Stimulated activated CD4-positive, alpha-beta T cell treated with anti-CD3 and anti-CD28 coated beads, TNF-alpha, amount 100 ng/mL, for 1 hour (primary cell): ENCODE measurements at places on chromosomes 7 and 10.

DNA sequence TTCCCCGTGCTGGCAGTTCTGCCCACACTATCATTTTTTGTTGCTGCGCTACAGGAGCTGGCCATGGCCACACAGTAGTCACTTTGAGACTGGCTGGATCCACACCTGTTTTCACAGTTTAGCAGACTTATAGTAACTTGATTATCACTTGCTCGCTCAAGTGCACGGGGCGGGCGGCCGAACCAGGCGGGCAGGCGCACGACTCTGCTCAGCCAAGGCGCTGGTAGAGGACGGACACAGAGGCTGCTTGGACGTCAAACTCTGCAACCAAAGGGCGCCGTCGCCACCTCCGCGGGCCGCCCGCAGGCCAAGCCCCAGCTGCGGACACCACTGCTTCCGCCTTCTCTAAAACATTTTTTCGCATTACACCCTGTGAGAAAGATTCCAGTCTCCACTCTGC is 38.4 kb upstream of the PHYHIPL start:
- DNase-seq = no peak

GRCh38 chr7:102044984-102045673 is 227.7 kb downstream of the CUX1 start:
- DNase-seq = no peak

DNA sequence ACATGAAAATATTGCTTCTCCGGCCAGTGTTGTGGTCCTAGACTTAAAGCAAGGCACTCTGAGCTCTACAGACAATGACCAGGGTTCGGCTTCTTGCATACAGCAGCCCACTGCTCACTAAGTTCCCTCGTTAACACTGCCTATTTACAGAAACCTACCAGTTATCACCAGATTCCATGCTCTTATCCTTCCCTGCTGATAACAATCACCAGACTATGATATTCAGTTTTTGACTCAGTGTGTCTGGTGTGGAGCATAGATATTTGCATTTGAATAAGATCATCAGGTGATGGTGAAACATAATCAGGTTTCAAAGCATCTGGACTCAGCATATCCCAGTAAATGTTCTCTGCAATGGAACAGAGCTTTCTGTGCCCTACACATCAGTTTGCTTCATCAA is 182.3 kb downstream of the SNX13 start:
- no peak for DNase-seq

GRCh38 chr7:25951414-25952260 is 200.4 kb upstream of the NFE2L3 start:
- no peak for DNase-seq

GRCh38 chr7:155820246-155820645 is 8.0 kb upstream of the SHH start:
- DNase-seq = no peak

DNA sequence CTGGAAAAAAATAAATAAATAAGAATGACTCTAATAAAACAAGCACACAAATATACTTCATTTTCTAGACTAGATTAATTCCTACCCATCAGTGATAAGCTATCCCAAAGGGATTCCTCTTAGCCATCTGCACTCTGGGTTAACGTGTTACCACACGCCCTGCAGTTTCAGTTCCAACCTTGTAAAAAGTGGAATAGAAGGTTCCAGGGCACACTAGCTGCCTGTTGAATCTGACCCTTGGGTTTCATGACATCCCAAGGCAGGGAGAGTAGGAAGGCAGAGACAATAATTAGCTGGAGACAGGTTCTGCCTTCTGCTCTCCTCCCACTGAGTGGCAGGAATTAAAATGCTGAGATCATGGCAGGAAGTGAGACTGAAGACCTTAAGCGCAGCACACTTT is 33.5 kb downstream of the SLC37A3 start:
- DNase-seq = no peak

GRCh38 chr10:93261089-93261488 is 187.4 kb downstream of the CYP26A1 start:
- DNase-seq = no peak

DNA sequence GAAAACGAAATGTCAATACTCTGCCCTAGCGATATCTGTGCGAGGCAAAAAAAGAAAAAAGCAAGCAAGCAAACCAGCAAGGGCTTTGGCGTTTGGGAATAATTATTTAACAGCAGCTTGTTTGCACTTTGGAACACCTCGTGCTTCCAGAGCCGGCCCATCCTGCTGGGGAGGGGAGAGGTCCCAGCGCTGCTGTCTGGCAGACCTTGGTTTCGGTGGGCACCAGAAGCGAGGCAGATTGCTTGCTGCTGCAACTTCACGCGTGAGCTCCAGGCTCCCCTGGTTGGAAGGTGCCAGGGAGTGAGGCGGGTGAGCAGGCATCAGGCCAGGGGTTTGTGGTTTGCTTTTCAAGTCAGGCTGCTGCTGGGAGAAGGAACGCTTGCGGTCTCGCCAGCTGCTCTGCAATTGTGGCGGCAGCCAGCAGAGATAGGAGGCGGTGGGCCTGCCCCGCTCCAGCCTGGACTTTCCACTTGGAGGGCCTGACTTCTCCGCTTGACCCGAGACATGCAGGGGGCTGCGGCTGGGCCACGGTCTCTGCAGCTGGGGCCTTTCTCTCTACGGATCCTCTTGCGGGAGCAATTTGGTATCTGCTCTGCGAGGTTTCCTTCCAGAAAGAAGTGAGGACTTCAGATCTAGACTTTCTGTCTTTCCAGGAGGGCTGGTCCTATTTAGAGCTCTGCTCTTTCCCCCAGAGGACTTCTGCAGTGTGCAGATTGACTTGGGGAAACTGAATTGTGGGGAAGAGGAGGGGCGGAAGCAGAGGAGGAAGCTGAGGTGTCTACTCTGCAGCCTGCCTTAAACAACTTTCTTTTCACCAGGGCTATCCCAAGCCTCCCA is 131.4 kb downstream of the PRPF18 start:
- DNase-seq = peak; percentile 5

GRCh38 chr7:154423231-154423630 is 371.0 kb downstream of the DPP6 start:
- no peak for DNase-seq

- no peak for DNase-seq
Measured at GRCh38 chr10:127250031-127250430, 53.6 kb upstream of the INSYN2A start.

DNA sequence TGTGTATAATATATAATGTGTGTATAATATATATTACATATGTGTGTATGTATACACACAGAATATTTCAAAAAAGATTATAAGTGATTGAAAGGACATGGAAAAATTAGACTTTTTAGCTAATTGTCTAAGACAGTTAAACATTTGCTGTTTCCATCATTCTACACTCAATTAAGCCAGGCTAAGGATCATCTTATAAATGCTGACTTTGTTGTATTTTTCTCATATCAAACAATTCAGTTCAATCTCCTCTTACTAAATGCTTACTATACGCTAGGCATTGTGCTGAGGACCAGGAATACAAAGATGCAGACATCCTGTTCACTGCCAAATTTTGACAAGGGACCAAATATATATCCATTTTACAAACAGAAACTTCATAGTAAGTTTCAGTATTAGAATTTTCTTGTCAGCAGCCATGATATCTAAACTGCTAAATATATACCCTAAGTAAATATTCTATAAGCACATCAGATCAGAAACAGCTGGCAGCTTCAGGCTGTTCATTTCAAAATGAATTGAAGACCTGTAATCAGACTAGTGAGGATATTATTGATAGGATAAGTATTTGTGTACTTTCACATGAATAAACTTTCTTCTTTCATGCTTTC is 10.3 kb upstream of the LRRN3 start:
- DNase-seq = no peak

- no peak for DNase-seq
Measured at GRCh38 chr10:131400513-131400912, 89.0 kb upstream of the TCERG1L start.

DNA sequence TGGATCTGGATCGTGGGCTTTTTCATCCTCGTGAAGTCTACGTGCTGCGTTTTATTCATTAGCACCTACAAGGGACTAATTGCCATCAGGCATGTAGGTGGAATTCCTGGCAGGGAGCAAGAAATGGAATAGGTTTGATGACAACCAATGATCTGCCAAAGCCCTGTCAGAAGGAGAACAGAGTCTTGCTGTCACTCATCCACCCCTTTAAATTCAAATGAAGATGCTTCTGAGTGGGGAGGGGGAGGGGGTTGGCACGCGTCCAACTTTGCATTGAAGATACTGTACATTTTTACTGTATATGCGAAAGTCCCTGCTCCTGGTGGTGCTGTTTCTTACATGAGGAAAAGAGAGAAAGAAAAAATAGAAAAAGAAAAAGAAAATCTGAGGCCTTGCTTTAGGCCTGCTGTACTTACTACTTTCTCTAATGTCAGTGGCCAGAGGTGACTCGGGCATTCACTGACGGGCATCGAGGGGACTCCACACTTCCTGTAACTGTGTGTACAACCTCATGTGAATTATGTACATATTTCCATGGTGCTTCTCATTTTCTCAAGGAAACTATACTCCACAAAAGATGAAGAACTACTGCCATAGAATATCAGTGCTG is 569.1 kb downstream of the INHBA start:
- no peak for DNase-seq
